PC-3 (cell line): ENCODE measurements at places on chromosomes 16 and 17.

DNA sequence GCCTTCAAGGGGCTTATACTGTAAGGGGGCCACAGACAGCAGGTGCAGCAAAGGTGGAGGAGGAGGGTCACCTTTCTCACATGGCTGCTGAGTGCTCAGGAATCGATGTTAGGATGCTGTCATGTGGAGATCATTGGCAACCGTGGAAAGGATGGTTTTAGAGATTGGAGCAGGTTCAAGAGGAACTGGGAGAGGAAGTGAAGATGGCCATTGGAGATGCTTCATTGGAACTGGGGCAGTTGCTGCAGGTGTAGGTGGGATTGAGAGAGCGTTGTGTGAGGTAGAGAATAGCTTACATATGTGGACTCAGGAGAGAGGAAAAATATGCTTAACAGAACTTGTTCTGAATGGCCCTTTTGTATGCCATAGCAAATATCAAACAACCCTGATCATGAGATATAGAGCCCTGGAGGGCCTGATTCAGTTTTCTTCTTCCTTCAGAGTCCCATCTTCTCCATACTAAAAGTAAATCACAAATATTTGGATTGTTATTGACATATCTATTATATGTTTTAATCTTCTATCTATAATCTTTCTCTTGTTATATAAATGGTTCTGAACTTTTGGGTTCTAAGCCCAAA, 40.8 kb downstream of the LDHD start:
- no peak for DNase-seq

GRCh38 chr16:8426569-8426968, 163.7 kb downstream of the TMEM114 start:
- DNase-seq = no peak

DNA sequence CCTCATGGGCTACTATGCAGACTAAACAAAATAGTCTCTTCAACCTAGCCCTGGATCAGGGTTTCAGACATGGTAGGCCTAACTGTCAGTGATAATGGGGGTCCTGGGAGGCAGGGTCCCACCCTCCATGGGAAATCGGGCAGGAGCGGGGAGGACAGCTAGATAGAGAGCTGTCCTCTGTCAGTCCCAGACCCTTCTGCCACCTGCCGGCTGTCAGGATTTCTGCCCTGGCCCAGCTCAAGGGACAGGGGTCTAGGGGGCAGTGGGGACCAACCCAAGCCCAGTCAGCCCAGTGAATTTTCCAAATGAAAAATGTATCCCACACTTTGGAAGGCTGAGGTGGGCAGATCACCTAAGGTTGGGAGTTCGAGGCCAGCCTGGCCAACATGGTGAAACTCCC, 5.3 kb downstream of the CA7 start:
- DNase-seq = no peak

DNA sequence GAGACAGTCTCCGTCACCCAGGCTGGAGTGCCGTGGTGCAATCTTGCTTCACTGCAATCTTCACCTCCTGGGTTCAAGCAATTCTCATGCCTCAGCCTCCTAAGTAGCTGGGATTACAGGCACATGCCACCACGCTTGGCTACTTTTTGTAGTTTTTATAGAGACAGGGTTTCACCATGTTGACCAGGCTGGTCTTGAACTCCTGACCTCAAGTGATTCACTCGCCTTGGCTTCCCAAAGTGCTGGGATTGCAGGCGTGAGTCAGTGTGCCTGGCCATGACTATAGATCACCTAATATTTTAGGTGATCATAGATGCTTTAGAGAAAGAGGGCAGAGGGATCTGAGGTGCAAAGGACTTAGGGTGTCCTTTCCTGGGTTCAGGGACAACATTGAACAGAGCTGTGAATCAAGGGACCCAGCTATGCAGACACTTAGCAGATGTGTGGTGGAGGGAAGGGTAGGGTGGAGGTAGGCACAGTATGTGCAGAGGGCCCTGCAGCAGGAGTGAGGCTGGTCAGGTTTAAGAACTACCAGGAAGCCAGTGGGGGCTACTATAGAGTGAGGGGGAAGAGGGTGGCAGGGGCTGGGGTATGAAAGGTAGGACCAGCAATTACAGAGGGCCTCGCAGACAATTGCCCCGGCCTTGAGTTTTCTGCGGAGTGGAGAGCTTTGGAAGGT, 116.5 kb downstream of the CMIP start:
- peak; percentile 45 for DNase-seq

- no peak for DNase-seq
These were observed 34.9 kb downstream of the USP31 start for GRCh38 chr16:23114131-23114904.
